ENCODE measurements at places on chromosomes 12 and 14.

- H3K4me1 ChIP-seq, result peaks cover 14% of the 10 kb centered on the region
- no peaks in the 10 kb centered on the region for H3K27me3 ChIP-seq
- H3K36me3 ChIP-seq, result no peaks in the 10 kb centered on the region
- no peak overlapping the region for H3K4me3 ChIP-seq
Observed at GRCh38 chr12:50387487-50387886, 8.9 kb downstream of the FAM186A start.

DNA sequence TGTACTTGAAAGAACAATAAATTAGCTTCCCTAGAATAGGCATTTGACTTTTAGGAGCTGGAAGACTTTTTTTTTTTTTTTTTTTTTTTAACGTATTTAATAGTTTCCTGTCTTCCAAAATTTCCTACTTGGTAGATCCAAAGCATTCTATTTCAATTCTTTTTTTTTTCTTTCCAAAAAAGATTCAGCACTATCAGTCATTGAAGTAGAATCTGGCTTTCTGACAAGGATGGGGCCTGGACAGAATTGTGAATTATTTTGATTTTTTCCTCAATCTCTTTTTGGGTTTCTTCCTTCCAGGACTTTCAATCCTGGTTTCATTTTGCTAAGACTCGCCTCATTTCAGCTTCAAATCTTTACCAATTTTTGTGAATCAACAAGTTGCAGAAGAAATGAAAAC lies 21.2 kb downstream of the GNG2 start:
- H3K4me1 ChIP-seq, result no peaks in the 10 kb centered on the region
- DNase-seq, result no peak
- no peak overlapping the region for H3K27ac ChIP-seq
- H3K4me3 ChIP-seq, result no peak overlapping the region
- peaks cover 2% of the 10 kb centered on the region for H3K27me3 ChIP-seq
- no peaks in the 10 kb centered on the region for H3K36me3 ChIP-seq

- no peak overlapping the region for H3K27ac ChIP-seq
- H3K4me1 ChIP-seq, result no peaks in the 10 kb centered on the region
- H3K4me3 ChIP-seq, result no peak overlapping the region
Observed at GRCh38 chr12:51653431-51653830, 62.4 kb downstream of the SCN8A start.

DNA sequence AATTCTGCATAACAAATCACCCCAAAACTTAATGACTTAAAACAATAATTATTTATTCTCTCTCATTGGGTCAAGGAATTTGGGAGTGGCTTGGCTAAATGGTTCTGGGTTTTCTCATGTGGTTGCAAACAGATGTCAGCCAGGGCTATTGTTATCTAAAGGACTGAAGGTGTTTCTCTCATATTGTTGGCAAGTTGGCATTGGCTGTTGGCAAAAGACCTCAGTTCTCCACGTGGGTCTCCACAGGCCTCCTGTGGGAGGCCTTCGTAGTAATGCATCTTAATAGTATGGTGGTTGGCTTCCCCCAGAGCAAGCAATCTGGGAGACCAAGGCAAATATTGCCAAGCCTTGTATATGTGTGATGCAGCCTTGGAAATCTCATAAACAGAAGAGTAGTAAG lies 14.4 kb downstream of the GALNT16 start:
- H3K36me3 ChIP-seq, result no peaks in the 10 kb centered on the region
- no peak for DNase-seq
- H3K27ac ChIP-seq, result no peak overlapping the region
- no peak overlapping the region for H3K4me3 ChIP-seq

- DNase-seq, result no peak
- H3K27me3 ChIP-seq, result no peaks in the 10 kb centered on the region
- H3K4me1 ChIP-seq, result no peaks in the 10 kb centered on the region
- no peak overlapping the region for H3K27ac ChIP-seq
- no peaks in the 10 kb centered on the region for H3K36me3 ChIP-seq
Observed at GRCh38 chr12:93654421-93654820, 22.8 kb upstream of the CRADD start.

DNA sequence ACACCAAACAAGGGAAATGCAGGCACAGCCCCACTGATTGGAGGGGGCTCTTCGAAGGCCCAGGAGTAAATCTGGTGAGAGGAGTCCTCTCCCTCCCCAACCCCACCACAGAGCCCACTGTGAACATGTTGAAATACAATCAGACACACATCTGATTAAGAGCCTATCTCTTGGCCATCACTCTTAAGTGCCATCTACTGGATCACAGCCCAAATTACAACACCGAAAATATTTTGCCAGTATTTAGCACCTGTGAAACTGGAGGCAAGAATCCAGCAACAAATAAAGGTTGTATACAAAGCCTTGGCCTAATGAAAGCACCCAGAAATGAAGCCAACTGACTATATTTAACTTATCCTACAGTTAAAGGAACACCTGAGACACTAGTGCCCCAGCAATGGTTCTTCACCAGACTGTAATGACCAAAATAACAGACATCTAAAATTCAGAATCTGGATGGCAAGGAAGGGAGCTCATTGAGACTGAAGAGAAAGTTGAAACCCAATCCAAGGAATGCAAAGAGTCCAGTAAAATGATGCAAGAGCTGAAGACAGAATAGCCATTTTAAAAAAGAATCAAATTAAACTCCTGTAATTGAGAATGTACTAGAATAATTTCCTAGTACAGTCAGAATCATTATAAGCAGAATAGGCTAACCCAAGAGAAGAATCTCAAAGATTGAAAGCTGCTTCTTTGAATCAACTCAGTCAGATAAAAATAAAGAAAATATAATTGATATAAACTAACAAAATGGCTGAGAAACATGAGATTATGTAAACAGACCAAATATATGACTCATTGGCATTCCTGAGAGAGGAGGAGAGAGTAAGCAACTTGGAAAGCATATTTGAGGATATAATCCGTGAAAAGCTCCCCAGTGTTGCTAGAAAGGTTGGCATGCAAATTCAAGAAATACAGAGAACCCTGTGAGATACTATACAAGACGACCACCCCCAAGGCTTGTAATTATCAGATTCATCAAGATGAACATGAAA lies 1117.0 kb downstream of the FLRT2 start:
- H3K27me3 ChIP-seq, result no peaks in the 10 kb centered on the region
- H3K36me3 ChIP-seq, result no peaks in the 10 kb centered on the region
- H3K4me3 ChIP-seq, result no peak overlapping the region
- no peak overlapping the region for H3K27ac ChIP-seq
- no peak for DNase-seq
